ENCODE measurements at places on chromosomes 7 and 10.

- no peak for DNase-seq
These were observed 63.8 kb downstream of the HBP1 start for GRCh38 chr7:107232568-107233090.

DNA sequence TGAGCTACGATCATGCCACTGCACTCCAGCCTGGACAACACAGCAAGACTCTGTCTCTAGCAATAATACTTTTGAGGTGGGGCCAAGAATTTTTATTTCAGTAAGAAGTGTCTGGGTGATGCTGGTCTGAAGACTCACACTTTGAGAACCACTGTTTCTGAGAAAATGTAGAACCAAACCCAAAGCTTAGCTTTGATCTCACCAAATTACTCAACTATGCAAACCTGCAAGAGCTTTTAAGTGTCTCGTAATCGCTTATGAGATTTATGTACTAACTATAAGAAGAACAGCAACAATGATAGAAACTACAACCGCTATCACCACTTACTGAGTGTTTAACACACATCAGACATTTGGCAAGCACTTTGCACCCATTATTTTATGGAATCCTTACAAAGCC is 29.5 kb downstream of the APBB1IP start:
- DNase-seq = no peak

- no peak for DNase-seq
These were observed 45.3 kb downstream of the NRG3 start for GRCh38 chr10:81920213-81920829.

DNA sequence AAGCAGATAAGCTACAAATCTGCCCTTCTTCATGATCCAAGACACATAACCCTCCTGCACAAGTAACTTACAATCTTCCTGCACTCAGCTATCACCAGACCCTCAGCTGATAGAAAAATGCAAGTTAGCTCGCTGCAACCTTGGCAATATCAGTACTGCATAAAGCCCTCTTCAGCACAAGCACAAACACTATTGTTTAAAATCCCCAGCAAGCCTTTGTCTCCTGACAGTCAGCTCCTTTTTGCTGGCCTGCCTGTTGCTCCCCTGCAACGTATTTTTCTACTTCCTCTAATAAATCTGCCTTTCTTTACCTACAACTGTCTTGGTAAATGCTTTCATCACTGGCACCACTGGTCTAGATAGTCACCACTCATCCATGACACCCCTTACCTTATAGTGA is 59.8 kb downstream of the BAMBI start:
- no peak for DNase-seq

DNA sequence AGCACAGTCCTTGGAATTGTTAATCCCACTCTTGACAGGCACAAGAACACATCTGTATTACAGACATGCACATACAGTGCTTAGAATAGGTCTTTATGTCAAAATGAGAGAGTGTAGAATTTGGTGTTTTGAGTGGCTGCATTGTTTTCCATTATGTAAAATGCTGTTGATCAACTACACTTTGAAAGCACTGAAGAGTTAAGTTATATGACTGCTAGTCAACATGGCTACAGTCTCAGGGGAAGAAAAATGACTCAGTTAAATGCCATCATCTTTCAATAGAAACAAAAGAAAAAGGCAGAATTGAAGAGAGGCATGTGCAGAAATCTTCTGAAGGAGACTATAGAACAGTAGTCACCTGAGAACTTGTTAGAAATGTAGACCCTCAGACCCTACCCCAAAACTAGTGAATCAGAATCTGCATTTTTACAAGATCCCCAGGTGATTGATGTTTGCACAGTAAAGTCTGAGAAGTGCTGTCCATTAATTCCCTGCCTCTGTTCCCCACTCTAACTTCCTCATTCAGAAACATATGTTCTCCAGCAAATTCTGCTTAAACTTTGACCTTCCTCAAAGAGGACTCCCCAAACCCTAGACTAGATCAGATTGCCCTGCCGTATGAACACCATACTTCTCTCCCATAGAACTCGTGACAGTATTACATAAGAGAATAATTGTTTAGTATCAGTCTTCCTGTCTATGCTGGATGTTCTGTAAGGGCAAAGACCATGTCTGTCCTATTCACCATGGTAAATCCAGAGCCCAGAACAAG is 16.0 kb downstream of the SND1 start:
- peak; percentile 78 for DNase-seq

GRCh38 chr10:126846469-126846868 is 58.8 kb upstream of the DOCK1 start:
- DNase-seq = no peak

DNA sequence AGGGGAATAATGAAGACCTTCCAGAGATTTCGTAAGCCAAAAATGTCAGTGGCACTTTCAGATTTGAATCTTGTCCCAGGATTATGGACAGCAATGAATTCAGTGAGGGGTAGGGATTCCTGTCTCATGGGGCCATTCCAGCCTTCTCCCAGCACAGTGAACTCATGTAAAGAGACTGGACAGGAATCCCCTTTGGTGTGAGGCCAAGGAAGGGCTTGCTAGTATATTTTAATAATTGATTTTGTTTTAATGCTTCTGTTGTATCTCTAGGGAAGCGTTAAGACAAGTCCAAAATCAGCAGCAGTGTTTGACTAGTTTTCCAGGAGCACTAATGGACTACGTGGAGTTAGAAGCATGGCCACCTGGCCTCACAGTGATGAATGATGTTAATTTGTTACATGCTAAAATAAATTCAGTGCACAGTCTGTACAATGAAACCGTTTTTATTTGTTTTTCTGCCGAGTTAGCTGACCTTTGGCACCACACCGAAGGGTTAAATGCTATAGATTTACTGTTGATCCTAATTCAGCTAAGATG is 214.0 kb upstream of the DKK1 start:
- DNase-seq = no peak

- DNase-seq = no peak
These were observed 94.1 kb upstream of the ARMC3 start for GRCh38 chr10:22833781-22834180.

DNA sequence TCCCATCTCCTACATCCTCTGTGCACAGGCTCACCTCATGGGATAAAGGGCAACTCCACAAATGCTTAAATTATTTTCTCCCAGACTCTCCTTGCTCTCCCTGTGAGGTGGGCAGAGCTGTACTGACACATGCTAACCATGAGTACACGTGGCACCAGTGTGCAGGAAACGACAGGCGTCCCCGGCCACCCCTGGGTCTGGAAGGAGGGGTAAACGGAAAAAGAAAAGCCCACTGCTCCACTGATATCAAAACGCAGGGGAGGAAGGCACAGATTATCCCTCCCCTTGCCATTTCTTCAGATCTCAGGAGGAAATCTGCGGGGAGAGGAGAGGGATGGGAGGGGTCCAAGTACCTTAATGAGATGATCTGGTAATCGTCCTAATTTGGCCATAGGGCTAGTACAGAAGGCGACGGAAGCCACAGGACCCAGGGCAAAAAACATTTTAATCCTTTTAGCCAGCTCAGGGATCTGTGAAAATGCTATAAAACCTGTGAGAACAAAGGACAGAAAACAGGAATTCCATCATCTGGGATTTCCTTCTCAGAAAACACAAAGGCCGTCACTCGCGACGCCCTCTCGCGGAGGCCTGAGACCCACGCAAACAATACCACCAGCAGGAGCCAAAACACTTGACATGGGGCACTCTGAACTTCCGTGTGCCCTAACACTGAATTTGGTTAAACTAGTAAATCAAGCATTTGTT is 17.8 kb upstream of the CH25H start:
- peak; percentile 36 for DNase-seq

DNA sequence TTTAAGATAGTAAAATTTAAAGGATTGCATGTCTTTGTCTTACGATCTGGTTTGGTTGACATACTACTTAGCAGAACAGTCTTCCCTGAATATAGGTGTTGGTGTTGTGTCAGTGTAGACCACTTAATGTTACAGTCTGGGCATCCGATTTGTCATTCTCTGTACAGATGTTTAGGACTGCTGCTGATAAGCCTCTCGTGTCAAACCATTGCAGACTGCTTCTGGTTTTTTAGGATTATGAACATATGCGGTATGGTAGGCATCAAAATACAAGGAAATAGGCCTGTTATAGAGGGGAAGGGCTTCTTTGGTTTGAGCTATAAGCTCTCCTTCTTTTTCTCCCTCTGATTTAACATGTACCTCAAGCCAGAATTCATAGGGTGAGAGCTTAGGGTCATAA is 7.4 kb downstream of the CYP3A43 start:
- no peak for DNase-seq

DNA sequence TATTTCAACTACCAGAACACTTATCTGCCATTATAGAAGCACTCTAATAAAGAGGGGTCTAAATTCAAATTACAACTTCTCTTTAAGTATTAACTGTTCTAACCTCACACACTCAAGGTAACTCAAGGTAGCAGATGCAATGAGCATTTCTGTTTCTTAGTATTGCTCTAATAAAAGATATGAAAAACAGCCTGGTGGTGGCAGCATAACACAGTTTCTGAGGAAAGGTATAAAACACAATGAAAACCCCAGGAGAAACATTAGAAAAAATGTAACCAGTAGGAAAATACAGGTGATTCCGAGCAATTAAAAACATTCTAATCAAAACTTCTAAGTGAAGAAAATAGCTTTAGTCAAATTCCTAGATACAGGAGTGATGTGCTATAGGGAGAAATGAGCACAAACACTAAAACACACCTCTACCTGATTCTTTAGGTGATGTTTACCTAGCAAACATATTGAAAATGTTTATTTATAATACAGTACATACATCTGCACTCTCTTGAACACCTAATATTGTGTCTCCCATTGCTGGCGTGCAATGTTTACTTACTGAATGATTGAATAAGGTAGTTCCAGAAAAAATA is 3.5 kb downstream of the MKRN1 start:
- DNase-seq = peak; percentile 66

Measured in GM23248 (cell line).